ENCODE measurements at places on chromosomes 11 and 22.

- DNase-seq = no peak
These were observed 381.7 kb downstream of the TENM4 start for GRCh38 chr11:79059141-79059540.

- DNase-seq = no peak
These were observed 147.2 kb downstream of the TRPC6 start for GRCh38 chr11:101436511-101437142.

DNA sequence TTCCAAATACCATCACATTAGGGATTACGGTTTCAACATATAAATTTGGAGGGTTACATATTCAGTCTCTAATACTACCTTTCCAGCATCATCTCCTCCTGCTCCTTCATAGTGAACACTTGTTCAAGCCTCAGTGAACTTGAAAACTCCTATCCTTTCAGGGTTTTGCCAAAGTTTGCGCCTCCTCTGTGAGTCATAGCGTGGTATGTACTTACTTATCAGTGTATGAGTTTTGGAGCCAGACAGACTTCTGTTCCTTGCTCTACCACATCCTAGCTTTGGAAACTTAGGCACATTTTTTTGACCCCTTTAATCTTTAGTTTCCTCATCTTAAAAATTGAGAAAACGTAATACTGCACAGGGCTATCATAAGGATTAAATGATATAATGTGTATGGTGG is 160.1 kb upstream of the ZC3H12C start:
- no peak for DNase-seq

DNA sequence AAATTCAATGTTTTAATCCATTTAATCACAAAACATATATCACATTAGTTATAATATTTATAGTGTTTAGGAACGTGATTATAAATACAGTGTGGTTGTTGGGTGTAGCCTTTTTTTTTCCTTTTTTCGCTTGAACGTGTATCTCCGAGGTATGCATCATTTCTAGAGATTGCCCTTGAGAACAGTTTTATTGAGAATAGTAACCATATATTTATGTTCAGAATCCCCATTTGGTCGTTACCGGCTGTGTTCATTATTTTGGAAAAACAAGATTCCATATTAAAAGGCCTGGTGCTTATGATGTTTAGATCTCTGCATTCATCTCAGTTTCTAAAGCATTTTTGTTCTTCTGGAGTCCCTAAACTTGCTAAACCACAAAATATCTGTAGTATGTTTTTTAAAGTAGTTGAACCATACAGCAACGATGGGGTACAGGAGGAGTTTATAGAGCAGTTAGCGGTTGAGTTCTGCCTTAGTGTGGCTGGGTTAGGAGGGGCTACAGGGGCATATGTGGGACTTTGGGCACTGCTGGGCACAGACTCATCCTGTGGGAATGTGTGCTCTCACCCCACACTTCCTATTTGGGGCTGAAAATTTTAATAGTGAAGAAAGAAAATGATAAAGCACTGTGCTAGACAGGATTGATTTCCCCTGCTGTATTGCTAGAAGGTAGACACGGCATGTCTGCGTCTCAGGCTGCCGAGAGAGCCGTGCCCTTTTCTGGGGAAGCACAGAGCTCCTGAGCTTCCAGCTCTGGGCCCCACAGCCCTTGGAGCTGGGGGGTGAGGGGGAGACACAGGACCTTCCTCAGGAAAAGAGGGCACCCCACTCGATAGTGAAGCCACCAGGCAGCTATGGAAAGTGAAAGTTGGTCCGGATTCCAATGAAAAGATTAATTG is 81.5 kb upstream of the PPARA start:
- no peak for DNase-seq

DNA sequence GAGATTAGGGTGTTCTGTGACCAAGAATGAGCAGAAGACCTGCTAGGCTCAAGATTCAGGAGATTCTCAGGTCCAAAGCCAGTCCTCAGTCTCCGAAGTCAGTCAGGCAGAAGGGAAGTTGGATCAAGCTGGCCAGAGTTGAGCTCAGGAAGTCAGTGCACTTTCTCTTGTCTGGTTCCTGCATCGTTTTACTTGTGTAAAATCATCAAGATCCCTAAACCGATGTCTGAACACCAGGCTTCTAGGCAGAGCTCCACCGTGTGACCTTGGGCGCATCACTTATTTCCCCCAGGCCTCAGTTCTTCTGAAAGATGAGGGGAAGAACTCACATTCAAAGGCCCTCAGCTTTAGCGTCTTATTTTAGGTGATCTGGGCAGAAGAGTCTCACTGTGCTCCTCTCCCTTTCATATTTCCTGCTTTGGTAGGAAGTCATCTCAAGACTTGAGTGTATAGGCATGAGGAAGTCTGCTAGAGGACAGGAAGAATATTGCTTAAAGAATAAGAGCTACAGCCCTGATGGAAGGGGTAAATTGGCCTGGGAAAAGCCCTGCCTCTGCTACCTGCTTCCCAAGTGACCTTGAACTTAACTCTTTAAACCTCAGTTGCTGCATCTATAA is 20.2 kb downstream of the NF2 start:
- DNase-seq = no peak

DNA sequence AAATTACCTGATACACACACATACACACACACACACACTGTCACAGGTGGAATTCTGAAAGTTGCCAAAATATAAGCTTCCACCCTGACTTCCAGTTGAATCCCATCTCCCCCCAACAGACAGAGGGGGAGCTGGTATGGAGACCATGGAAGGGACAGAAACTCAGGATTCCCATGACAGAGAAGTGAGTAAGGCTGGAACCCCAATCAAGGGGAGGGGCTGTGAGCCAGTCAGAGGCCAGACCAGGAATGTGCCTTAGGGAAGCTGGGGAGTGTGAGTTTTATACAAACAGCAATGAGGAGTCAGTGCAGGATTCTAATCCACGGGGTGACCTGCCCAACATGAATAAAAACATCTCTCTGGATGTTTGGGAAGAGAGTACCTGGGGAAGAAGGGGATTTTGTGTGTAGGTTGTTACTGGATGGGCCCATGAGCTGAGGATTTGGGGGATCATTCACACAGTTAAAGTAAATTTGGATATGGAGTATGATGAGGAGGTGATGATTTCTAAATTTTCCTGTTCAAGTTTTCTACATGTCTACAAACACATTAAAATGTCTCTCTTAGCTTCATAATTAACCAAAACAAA is 38.7 kb upstream of the TOP3B start:
- DNase-seq = no peak

DNA sequence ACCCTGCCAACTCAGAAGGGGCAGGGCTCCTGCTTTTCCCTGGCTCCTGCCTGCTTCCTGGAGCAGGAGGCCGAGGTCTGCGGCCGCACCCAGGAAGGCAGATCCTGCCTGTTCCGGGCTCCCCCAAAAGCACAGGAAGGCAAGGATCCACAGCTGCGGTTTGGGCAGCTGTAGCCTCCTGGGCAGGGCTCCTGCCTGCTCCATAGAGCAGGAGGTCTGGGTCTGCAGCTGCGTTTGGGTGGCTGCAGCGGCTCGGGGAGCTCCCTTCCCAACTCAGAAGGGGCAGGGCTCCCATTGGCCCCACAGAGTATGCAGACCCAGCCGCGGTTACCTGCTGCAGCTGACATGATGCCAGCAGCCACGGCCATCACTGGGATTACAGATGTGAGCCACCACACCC is 5.5 kb downstream of the UPK2 start:
- no peak for DNase-seq

DNA sequence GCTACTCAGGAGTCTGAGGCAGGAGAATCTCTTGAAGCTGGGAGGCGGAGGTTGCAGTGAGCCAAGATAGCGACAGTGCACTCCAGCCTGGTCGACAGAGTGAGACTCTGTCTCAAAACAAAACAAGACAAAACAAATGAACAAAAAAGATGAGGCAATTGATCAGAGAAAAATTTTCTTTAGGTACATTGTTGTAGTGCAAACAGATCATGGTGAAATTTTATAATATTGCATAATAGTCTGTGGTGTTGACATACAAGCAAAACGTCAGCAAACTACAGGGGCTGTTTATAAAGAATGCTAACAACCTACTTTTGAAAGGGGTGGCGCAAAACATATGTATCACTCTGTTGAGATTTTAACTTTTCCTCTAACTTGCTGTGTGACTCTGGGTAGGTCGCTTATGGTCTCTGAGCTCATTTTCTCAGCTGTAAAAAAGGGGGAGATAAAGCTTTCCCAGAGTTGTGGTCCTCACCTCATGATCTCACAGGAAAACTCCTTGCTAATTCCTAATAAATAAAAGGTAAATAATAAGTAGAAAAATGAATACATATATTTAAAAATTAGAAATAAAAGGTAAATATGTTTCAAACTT is 64.8 kb upstream of the NUP160 start:
- no peak for DNase-seq

DNA sequence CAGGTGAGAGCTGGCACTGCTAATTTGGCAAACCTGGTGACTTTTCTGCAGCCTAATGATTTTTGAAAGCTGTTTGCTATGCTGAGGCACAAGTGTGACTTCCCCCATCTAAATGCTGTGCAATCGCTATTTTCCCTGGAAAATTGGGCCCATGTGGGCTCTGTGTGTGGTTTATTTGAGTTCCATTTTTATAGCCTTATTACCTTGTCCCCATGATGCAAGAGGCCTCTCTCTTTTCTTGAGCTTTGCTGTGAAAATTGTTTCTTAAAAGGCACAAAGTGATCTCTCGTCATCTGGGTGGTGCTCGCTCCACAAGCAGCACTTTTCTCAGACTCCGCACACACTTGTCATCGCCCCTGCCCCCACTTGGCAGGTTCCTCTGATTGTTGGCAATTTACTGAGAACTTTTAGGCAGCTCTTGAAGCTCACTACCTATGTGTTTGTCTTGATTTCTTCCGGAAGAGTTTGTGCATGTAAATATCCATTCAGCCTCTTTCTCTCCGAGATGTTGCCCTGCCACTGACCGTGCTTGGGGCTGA is 24.9 kb downstream of the BMAL1 start:
- DNase-seq = no peak

DNA sequence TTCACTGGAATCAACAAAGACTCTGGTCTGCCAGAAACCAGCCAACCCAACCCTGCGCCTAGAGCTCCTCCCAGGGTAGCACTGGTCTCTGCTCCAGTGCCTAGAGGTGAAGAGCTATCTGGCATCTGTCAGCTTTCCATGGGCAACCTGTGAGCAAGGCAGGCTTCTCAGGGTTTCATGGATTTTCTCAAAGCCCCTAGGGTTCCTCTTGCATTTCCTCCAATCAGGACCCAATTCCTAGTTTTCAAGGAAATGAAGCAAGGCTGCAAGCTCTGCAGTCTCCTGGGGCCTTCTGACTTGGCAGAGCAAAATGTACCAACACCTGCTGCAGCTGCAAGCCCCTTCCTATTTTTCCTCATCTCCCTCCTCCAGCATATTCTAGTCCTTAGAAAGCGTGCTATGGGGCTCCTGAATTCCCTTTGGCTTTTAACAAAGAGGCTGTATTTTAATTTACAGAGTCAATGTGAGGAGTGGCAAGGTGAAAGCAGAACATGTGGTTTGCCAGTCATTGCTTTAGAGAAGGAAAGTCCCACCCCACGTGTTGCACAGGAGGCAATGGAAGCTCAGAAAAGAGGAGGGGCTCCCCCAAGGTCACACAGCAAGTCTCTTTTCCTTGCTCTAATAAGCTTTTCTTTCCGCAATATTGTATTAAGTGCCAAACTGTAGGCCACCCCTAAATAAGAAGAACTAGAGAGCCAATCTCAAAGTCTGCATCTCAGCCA is 33.0 kb upstream of the RIC3 start:
- no peak for DNase-seq

DNA sequence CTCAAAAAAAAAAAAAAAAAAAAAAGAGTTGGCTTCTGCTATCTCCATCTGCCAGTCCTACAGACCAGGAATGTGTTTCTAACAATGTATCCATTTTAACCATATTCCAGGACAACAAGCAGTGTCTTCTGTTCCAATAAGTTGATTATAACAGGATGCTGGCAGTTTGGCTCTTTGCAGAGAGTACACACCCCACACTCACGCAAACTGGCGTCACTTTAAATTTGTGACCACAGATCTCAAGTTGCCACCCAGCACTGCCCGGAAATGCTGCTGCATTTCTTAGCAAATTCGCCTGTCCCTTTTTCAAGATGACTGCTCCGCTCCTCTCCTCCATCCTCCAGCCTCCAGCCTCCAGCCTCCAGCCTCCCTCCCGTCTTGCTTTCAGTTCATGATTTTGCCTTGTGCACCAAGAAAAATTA is 44.3 kb downstream of the SCGB1A1 start:
- DNase-seq = no peak

DNA sequence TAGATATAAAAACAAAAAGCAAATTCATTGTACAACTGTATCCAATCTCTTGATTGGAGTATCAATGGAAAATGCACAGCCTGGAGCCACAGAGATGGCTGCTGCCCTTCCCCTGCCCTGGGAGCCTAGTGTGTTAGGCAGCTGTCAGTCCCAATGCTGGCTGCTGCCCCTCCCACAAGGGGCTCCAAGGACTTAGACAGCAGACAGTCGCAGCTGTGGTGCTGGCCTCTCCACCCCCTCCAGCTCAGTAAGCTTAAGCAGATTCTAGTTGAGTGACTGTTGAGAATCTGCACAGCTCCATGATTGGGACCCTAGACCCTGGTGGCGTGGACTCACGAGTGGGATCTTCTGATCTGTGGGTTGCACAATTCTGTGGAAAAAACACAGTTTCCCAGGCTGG is 1511.2 kb downstream of the FAM181B start:
- DNase-seq = no peak

DNA sequence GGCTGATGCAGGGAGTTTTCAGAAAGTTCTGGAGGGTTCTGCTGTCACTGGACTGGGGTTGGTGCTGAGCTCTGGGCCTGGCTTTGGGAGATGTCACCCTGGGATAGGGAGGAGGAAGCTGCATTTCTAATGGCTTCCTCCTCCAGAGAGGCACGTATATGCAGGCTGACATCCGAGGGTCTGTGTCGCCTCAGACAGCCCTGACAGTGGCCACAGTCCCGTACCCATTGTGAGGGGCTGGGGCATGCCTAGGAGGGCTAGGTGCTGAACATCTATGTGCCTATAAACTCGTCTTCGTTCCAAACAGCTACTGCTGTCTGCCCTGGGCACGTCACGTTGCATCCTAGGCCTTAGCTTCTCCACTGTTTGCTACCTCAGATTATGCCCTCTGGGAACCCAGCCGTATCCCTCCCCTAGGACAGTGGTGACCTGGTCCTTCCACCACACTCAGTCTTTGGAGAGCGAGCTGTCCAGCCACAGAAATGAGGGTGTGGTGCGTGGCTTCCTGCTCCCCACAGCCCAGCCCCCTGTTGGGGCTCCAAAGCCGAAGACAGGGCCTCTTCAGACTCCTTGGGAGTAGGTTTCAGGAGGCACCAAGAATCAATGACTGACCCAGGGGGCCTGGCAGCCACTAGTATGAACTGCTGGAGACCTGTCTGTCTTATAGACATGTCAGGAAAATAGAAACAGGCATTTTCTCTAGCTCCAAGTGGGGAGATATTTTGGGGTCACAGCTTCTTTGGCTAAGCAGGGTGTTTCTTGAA is 26.4 kb downstream of the ADAMTS15 start:
- DNase-seq = no peak

DNA sequence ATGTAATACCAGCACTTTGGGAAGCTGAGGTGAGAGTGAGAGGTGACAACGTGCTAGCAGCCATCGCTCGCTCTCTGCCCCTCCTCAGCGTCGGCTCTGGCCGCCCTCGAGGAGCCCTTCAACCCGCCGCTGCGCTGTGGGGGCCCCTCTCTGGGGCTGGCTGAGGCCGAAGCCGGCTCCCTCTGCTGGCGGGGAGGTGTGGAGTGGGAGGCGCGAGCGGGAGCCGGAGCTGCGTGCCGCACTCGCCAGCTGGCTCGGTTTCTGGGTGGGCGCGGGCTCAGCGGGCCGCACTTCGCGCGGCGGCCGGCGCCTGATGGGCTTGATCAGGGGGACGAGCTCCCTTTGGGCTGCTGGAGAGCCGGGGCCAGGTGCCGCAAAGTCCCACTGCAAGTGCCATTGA is 98.9 kb upstream of the UBASH3B start:
- no peak for DNase-seq

Data from stimulated activated CD8-positive, alpha-beta memory T cell treated with anti-CD3 and anti-CD28 coated beads, Interleukin-4, amount 100 ng/mL, for 4 hours (primary cell).